ENCODE measurements at places on chromosomes 13 and 19. TPM values are rescaled to one million over a fixed set of nuclear protein-coding genes. Genes with fewer than 3 reads are reported as not detected.
A peak's percentile ranks its signal among the peaks of the same experiment; 100 is the strongest.

- DNase-seq: no peak
Measured at GRCh38 chr19:33407140-33407551, 33.6 kb downstream of the CEBPG start.

- no peak for DNase-seq
Measured at GRCh38 chr13:75850916-75851315, 214.8 kb downstream of the LMO7 start.

DNA sequence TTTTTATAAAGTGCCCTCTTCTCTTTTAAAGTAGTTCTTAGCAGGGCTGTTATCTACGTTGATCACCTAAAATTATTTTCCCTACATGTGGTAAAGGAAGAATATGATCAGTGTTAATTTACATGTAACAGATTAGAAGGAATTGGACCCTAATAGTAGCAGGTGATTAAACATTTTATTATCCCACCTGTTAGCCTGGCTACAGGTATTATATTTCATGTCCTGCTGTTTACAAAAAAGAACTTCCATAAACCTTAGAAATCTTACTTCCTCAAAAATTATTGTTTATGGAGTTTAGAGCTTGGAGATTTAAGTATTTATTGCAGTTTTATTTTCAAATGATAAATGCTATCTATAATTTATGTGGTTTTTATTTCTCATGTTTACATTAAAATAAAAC lies 1226.7 kb downstream of the UQCRFS1 start:
- no peak for DNase-seq

DNA sequence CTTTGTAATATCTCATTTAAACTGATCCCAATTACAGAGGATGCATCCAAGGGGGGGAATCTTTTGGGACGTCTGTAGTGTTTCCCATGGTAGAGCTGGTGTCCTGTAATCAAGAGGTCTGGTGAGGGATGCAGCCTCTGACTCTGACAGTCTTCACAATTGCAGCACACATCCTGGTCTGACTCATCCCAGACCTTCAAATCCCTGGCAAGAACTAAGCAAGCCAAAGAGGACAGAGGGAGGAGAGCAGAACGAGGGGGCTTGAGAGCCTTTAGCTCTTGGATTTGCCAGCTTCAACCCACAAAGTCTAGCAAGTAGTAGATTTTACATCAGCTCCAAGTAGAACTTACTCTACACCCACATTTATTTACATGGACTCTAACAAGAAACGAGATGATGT lies 17.3 kb upstream of the FCGBP start:
- no peak for DNase-seq

SLC5A5 gene
- polyA plus RNA-seq: not detected

GRCh38 chr19:5308451-5309437 lies 31.9 kb downstream of the PTPRS start:
- peak; percentile 86 for DNase-seq

DNA sequence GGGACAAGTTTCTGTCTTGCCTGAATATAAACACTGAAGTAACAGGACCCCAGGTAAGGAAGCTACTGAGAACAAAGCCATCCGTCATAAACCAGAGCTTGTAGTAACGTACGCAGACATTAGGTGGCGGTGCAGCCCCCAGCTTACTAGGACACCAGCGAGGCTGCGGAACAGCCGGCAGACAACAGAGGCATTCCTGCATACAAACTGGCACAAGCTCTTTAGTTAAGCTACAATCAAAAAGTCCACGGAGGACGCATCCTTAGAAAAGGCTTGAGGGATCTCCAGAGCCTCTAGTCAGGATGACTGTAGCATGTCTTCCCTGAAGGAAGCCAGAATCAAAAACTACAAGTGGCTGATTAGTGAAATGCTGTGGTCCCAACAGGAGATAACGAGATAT lies 26.2 kb downstream of the ZNF160 start:
- no peak for DNase-seq

DNA sequence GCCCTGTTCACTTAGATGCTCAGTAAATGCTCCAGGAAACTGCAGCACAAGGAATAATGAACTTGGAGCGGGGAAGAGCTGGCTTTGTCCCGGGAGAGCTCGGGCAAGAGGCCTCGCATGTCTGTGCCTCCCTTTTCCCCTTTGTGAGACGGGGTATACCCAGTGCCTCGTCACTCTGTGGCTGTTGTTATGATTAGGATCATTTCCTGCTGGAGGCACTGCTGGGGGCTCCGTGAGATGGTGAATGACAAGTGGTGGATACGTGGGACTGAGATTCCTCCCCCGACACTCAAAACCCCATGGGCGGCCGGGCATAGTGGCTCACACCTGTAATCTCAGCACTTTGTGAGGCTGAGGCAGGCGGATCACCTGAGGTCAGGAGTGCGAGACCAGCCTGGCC lies 1.1 kb upstream of the PLVAP start:
- no peak for DNase-seq

- no peak for DNase-seq
Measured at GRCh38 chr13:111115061-111115964, at the start of gene ARHGEF7. Gene ARHGEF7, plus strand, starts transcription at chr13:111115310. Its CDS starts 217 bp downstream, at chr13:111115527.

DNA sequence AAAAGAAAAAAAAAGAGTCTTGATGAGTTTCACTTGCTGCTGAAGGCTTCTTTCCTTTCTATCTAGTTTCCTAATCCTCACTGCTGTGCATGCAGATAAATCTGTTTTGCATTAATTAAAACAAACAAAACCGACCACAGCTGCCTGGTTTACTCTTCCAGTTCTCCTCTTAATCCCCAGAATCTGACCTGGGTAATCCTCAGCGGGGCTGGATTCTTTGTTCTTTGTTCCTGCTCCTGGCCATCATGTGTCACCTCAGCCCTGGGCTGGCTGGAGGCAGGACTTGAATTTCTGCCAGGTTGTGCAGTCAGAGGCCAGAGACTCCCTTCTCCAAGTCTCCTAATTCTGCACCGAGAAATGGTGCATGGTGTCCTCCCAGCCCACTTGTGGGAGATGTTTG lies 52.2 kb upstream of the CYP4F8 start:
- peak; percentile 11 for DNase-seq

GRCh38 chr13:75661443-75661842 lies 25.3 kb downstream of the LMO7 start:
- no peak for DNase-seq

DNA sequence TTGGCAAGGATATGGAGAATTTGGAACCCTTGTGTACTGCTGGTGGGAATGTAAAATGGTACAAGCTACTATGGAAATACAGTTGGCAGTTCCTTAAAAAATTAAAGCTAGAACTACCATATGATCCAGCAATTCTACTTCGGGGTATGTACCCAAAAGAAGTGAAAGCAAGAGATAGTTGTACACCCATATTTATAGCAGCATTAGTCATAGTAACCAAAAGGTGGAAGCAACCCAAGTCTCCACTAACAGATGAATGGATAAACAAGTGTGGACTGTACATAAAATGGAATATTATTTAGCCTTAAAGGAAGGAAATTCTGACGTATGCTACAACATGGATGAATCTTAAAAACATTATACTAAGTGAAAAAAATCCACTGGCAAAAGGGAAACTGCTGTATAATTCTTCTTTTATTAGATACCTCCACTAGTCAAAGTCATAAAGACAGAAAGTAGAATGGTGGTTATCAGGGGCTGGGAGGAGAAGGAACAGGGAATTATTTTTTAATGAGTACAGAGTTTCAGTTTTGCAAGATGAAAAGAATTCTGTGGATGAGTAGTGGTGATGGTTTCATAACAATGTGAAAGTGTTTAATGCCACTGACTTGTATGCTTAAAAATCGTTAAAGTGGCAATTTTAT lies 141.6 kb downstream of the RXFP2 start:
- no peak for DNase-seq

WDR87 gene
- polyA plus RNA-seq: not detected

DNA sequence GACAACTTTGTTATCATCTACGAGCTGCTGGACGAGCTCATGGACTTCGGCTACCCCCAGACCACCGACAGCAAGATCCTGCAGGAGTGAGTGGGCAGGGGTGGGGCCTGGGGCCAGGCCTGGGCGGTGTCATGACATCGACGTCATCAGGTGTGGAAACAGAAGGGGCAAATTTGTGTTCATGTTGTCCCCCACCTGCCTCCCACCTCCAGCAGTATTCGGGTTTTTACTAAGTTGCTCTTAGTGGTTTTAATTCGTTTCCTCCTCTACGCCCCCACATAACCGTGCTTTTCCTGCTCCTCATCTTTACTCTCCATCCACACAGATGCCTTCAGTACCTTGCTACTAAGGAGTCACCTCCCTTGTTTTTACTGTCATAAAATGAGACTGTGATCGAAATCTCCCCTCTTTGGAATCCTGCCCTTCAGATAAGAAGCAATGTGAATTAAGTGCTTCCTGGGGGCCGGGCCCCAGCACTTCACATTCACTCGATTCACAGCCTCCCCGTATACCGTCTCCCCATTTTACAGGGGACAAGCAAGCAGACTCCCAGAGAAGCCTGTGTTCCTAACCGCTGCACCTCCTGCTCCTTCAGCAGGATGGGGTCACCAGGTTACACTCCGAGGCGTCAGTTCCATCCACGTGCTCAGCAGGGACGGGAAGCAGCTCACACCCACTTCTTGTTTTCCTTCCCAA lies 10.5 kb downstream of the AP1M1 start:
- no peak for DNase-seq

IZUMO2 gene
- not detected for polyA plus RNA-seq

MBD3L1 gene
- polyA plus RNA-seq: not detected

DNA sequence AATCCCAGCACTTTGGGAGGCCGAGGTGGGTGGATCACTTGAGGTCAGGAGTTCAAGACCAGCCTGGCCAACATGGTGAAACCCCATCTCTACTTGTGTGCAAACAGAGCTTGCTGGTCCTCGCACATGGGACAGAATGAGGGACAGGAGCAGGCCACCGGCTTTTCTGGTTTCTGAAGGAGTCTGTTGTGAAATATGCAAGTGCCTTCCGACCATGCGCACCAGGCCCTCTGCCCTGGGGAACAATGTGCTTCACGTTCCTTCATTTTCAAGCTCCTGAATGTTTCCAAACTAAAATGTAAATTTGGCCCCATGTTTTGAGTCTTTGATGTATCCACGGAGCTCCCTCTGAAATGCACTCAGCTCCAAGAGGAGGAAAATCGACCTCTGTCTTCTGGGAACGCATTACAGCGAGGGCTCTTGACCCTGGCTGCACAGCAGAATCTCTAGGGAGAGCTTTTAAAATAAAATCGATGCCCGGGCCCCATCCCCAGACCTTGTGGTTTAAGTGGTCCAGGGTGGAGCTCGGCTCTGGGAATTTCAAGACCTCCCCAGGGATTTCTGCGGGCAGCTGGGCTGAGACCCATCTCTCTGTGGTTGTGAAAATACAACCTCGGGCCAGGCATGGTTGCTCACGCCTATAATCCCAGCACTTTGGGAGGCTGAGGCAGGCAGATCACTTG lies 9.3 kb upstream of the ACP4 start:
- no peak for DNase-seq

DNA sequence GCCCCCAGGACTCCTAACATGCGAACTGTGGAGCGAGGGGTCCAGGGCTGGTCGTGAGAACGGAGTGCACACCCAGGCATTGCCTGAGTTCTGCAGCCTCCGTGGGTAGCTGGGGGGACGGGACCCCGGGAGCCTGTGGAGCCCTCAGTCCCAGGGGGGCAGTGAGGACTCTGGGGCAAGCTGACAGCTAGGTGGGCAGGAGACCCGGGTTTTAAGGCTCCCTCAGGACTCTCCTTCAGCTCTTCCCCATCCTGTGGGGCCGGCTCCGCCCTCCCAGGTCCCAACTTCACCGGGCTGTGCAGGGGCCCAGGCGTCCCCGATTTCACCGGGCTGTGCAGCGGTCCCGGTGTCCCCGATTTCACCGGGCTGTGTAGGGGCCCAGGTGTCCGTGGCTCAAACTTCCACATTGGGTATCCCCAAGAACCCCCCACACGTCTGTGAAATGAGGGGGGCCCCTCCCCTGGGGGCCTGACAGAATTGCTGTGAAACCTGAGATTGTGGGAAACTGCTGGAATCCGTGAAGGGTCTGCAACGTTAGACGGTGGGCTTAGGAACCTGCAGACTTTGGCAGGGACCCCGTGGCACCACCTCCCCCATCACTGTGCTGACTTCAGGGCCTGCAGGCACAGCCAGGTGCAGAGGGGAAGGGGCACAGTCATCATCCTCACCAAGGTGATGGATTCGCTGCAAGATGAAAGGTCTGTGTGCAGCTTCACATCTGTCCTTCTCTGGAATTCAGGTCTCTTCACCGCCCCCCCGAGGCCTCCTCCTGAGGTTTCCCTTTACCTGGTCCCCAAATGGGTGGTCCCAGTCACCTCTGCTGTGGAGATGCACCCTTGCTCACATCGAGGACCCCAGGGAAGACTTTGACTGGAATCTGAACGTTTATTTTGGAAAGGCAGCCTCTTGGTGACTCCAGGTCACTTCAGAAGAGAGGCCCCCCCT lies 73.2 kb upstream of the MCF2L start:
- no peak for DNase-seq

NLRP7 gene
- polyA plus RNA-seq: not detected

URAD gene
- not detected for polyA plus RNA-seq

ZNF570 gene
- 5.4 TPM for polyA plus RNA-seq

GRCh38 chr19:15393963-15394362 lies 14.4 kb upstream of the AKAP8 start:
- no peak for DNase-seq

CFAP97D2 gene
- polyA plus RNA-seq: not detected

DNA sequence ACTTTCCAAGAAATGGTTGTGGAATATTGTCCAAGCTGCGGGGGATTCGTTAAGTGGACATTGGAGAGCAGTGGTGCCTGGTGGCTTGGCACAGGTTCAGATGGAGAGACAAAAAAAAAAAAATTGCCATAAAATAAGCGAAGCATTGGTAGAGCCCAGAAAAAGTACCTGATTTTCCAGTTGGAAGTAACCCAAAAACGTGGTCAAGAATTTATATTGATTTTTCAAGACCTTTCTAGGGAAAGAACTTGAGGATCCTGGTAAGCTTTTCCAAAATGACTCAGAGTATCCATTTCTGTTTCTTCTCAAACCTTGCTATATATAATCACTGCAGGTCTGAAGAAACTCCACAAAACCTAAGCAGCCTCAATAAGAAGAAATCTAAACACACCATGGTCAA lies 94.6 kb downstream of the ING1 start:
- DNase-seq: no peak

GRCh38 chr13:27126859-27127258 lies 44.8 kb downstream of the USP12 start:
- no peak for DNase-seq

DNA sequence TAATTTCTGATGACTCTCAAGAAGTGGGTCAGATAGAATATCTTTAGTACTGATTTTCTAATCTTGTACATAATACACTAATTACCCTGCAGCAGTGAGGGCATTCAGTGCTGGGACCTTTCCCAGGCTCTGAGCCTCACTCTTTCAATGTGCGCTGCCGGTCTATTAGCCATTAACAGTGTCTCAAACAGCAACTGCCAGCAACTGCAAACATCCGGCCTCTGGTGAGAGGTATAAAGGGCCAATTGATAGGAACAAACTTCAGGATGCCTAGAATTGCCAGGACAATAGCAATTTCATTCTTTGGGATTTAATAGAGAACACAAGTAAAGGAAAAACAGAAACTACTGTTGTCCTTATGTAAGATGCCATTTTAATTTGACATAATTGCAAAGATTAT lies 604.4 kb upstream of the SPRY2 start:
- no peak for DNase-seq

ATCAY gene
- polyA plus RNA-seq: 0.30 TPM

GRCh38 chr19:46885411-46885810 lies 24.6 kb downstream of the ARHGAP35 start:
- DNase-seq: no peak

GRCh38 chr13:46799139-46799538 lies 2.2 kb upstream of the ESD start:
- no peak for DNase-seq

CAPS gene
- 2.8 TPM for polyA plus RNA-seq

FUT1 gene
- 0.07 TPM for polyA plus RNA-seq
